HFFc6 (cell line): ENCODE measurements at places on chromosomes 6 and 20.
A peak's percentile ranks its signal among the peaks of the same experiment; 100 is the strongest.

DNA sequence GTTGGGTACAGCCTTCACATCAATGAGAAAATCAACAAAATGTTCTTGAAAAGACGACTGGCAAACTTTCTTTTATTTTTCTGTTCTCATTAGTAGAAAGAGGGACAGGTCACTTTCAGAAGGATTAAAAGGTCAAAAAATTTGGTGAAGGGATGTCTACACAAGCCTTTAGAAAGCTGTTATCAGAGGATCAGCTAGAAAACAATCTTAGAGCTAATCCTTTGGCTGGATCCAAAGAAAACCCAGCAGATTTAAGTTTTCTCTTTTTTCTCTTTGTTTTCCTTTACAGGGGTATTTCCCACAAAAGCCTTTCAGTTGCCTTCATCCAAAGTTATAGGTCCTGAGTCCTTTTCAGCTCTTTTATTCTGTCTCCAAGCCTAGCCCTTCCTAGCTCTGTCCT is 57.3 kb upstream of the EDN1 start:
- H3K4me3 ChIP-seq: peak overlapping the region; percentile 60
- peak overlapping the region; percentile 75 for H3K27ac ChIP-seq
- no peaks in the 10 kb centered on the region for H3K27me3 ChIP-seq

DNA sequence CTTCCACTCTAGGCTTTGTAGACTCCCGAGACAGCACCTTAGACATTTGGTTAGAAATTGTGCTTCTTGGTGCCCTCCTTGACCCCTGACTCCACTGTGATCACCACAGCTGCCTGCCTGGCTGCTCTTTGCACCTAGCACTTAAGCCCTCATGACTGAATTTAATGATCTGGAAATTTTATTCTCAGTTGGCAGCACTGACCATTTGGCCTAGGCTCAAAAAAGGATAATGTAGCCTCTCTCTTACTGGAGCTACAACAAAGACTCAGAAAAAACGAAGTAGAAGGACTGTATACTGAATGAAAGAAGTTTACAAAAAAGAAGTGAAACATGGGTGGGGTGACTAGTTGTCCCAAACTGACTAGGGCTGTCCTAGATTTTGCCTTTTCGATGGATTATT is 11.3 kb upstream of the ABRACL start:
- H3K27ac ChIP-seq: no peak overlapping the region
- H3K27me3 ChIP-seq: peaks cover 10% of the 10 kb centered on the region
- DNase-seq: no peak
- no peaks in the 10 kb centered on the region for H3K4me1 ChIP-seq

GRCh38 chr6:33836806-33837469 is 33.1 kb upstream of the MLN start:
- no peak overlapping the region for H3K27ac ChIP-seq
- H3K36me3 ChIP-seq: peaks cover 8% of the 10 kb centered on the region; the same call in 1 of the 2 replicates
- H3K4me1 ChIP-seq: peaks cover 53% of the 10 kb centered on the region
- DNase-seq: no peak

DNA sequence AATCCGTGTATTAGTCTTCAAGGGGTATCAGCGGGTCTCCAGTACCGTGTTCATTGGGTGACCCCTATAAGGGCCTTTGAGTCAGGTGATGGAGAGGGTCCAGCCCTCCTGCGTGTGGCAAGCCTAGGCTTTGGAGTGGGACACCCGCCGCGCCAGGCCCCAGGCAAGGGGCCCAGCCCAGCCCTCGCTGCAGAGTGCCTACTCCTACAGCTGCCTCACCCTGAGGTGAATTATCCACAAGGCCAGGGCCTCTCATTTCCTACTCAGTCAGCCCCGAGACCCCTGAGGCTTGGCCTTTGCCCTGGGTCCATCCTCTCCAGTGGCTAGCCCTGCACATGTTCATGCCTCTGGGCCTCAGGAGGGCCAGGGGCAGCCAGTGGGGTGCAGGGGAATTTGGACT is 45.1 kb downstream of the TMEM242 start:
- H3K4me3 ChIP-seq: no peak overlapping the region
- H3K4me1 ChIP-seq: no peaks in the 10 kb centered on the region; the same call in 1 of the 2 replicates
- no peaks in the 10 kb centered on the region for H3K36me3 ChIP-seq
- no peak for DNase-seq
- H3K27ac ChIP-seq: no peak overlapping the region

GRCh38 chr6:166626177-166627032 is 646 bp downstream of the RPS6KA2 start:
- peak overlapping the region; percentile 86 for H3K4me3 ChIP-seq
- H3K27ac ChIP-seq: no peak overlapping the region
- peaks cover 1% of the 10 kb centered on the region for H3K27me3 ChIP-seq
- no peaks in the 10 kb centered on the region for H3K36me3 ChIP-seq
- no peak for DNase-seq
- H3K4me1 ChIP-seq: peaks cover 60% of the 10 kb centered on the region

DNA sequence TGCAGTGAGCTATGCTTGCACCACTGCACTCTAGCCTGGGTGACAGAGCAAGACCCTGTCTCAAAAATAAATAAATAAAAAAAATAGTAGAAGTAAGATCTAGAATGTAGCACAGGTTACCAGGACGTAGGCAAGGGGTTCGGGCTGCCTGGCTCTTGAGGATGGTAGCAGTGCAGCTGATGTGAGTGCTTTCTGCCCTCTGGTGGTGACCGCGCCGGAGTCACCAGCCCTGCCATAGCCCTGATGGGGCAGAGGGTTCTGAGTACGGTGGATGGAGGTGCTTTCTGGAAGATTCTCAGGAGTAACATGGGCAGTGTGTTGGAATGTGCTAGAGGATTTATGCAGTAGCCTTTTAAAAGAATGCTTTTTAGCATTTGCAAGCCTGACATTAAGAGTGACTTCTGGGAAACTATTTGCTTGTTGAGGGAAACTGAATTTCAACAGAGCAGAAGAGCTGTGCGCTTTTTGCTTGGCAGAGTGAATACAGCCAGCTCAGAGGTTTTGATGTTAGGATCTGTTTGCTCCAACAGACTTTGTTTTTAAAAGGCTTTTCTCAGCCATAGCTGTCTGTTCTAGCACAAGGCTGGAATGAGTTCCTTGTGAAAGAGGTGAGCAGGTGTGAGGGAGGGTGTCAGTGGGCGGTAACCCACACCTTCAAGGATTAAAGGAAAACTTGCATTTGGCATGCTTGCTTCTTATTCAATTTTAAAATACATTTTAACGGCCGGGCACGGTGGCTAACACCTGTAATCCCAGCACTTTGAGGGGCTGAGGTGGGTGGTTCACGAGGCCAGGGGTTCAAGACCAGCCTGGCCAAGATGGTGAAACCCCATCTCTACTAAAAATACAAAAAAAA is 65.9 kb downstream of the PTPN1 start:
- no peak overlapping the region for H3K27ac ChIP-seq
- H3K27me3 ChIP-seq: peaks cover 5% of the 10 kb centered on the region; the same call in 1 of the 2 replicates
- peaks cover 42% of the 10 kb centered on the region for H3K4me1 ChIP-seq

DNA sequence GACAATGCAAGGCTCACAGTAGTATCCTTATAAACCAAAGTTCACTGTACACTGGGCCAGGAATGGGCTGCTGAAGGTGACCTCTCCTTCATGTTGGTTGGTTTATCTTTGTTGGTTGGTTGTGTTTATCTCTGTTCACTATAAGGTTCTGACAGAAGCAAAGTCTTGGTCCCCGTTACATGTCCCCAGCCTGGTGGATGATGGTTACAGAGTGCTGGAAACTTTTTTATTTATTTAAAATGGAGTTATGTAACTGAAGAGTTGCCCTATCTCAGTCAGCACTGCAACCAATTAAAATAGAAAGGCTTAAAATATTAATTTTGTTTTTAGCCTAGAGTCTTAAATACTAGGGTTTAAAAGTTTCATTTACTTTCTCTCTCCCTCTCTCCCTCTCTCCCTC is 100.6 kb downstream of the SLC16A10 start:
- DNase-seq: no peak
- H3K4me3 ChIP-seq: no peak overlapping the region
- no peaks in the 10 kb centered on the region for H3K4me1 ChIP-seq
- H3K36me3 ChIP-seq: no peaks in the 10 kb centered on the region
- H3K27me3 ChIP-seq: peaks cover 9% of the 10 kb centered on the region
